ENCODE measurements at places on chromosomes 11 and 22.

- DNase-seq = no peak
Measured at GRCh38 chr11:126006068-126006467, 56.6 kb downstream of the CDON start.

DNA sequence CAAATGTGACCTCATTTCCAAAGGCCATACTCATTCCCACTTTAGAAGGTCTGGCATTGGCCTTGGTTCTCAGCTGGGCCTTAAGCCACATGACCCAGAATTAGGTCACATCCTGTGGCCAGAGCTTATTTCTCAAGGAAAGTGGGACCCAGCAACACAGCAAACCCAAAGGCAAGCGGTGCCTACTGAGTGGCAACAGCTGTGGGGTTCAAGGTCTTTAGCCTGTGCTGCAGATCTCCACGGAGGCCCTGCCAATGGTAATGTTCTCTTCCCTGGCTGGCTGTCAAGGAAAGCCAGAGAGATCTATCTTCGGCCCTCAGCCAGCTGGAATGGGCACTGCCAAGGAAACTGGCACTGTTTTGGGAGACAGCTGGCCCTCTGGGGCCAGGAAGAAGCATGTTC, 41.5 kb upstream of the TP53I11 start:
- DNase-seq = no peak

DNA sequence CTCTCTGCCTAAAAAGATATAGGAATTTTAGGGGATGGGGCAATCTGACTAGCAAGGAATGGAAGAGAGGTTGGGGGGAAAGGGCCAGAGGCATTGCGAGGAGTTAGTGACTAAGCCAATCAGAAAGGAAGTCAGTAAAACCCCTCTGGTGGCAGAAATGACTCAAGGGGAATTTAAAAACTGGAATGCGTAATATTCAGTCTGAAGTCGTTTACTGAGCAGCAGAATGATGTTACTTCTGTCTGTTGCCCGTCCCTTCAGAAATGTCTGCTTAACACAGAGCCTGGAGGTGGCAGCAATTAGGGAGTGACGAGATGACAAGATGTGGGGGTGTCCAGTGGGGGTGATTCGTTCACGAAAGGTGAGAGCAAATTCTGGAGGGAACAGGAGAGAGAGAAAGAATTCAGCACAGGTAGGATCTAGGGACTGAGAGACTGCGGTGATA, 107.7 kb upstream of the CLMP start:
- peak; percentile 14 for DNase-seq

DNA sequence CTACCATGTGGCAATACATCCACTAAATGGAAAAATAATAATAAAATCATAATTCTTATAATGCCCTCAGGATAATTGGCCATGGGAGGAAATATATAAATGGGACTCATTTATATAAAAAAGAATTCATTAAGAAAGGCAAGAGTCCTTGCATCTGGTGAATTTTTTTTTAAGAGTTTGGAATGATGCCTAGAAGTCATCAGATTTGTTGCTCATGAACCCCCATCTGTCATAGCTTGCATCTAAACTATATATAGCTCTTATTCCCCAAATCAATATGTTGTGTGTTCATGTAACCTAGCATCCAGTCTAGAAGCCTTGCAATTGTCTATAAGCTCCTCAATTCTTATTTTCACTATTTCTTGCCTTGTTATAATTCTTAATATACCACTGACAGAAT, 75.9 kb downstream of the CADM1 start:
- DNase-seq = no peak

DNA sequence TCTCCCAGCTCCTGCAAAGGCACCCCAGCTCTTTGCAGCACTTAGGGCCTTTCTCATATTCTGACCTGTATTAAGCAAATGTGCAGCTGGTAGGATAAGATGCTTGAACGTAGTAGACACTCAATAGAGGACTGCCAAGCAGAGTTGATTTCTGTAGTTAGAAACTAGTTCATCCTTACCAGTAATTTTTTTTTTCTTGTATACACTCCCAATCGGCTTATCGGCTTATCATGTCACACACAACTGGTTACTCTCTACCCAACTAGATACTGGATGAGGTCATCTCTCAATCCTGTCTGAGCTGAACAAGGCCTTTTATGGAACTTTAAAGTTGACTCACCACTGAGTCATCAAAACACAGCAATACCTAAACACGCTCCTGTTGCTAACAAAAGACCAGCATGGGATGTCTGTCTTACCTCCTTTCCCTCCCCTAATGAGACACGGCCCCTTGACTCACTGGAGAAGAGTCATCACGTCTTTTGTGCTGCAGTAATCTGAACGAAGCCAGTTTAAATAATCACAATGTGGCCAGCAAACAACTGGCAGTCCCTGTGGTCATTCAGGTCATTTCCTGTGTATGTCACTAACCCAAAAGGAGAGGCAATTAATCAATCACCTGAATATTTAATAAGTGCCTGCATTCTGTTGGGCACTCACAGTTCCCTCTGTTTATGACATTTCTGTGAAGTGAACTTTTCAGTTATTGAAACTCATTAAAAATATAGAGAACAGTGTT, 7.5 kb upstream of the WEE1 start:
- peak; percentile 11 for DNase-seq

DNA sequence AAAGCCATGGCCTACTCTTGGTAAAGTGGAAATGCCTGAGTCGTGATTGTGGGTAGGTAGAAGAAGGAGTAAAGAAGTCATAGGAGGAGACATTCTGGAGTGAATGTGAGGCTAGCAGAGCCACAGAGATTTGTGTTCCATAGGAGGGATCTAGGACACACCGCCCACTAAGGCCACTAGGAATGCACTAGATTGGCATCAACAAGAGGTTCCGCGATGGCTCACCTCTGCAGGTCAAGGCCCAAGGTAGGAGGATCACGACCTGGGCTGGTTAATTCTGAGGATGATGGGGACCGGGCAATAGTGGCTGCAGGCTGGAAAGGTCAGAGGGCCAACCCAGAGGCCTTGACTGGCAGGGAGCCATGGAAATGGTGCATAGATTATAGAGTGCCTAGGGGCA, 48.8 kb upstream of the OPCML start:
- no peak for DNase-seq

DNA sequence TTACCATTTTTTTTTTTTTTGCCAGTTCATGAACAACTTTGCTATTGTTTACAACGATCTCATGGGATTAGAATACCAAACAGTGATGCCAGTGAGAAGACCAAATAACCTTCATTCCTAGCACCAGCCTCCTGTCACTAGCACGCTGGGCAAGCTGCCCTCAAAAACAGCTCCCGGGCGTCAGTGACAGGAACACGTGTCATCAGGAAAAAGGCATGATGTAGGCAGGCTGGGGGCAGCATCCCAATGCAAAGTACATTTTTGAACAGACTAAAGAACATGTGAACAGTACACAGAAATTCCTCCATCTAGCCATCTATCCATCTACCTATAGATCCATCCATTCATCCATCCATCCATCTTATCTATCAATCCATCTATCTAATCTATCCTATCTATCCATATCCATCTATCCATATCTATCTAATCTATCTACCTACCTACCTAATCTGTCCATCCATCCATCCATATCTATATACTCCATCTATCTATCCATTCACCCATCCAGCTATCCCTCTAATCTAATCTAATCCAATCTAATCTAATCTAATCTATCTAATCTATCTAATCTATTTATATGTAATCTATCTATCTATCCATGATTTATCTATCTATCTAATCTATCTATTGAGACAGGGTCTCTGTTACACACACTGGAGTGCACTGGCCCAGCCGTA, 378.5 kb downstream of the SHANK2 start:
- no peak for DNase-seq

DNA sequence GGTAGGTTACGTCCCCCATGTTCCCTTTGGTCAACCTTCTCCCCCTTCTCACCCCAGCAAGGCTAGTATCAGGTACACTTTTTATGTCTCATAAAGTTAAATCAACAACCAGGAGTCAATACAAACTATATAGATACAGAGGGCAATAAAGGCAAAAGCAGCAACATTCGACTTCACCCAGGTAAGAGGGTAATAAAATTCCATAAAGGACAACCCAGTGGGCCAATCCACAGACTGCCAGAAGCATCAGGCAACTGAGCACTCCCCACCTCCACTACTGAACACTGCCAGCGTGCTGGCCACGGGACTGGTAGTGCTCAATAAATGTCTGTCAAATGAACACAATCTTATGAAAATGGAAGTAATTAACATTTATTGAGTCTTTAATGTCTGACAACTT, 5.1 kb upstream of the MS4A18 start:
- no peak for DNase-seq

GRCh38 chr11:67492801-67493547, 10.1 kb downstream of the AIP start:
- DNase-seq = no peak

DNA sequence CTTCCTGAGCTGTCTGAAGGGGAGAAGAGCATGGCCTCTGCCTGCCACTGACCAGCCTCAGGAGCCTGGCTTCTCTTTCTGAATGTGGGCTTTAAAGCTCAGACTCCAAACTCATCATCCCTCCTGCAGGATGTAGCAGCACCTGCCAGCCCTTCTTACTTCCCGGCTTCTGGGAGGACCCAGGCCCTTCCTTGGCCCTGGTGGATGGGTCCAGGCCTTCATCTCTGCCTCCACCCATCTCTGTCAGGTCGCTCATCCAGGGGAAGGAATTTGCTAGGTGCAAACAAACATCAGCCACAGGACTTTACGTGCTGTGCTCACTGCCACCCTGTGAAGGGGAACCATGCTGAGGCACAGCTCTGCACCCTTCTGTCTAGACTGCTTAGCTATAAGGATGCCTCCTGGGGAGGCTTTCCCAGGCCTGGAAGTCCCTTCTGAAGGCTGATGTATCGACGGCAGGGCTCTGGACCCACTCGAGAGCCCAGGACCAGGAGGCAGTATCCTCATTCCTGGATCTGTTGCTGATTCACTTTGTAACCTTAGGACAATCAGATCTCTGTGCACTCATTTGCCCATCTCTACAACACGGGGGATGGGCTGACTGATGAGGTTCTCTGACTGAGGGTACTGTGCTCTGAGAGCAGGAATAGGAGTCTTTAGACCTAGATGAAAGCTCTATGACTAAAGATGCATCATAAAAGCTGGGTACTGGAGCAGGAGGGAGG, 30.9 kb downstream of the USP35 start:
- DNase-seq = no peak

- no peak for DNase-seq
Measured at GRCh38 chr11:65719871-65720210, 757 bp downstream of the RNASEH2C start.

- no peak for DNase-seq
Measured at GRCh38 chr11:85483861-85484260, 143.3 kb downstream of the DLG2 start.

GRCh38 chr22:38172832-38173640, 8.6 kb downstream of the PLA2G6 start:
- DNase-seq = no peak

DNA sequence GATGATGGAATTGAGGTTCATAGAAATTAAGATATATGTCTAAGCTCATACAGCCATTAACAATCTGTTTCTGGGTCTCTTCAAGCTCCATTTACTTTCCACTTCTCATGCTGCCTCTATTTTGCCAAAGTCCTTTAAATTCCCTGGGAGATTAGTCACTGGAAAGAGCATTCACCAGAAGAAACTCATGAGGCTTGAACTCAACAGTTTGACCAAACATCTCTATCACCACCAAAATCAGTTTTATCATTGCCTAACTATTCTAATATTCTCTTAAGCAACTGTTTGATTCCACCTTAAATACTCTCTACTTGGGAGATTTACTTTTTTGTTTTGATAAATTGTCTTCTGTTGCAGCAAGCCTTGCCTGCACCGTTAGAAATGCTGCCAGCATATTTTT, 881.3 kb downstream of the KCNA4 start:
- DNase-seq = no peak

DNA sequence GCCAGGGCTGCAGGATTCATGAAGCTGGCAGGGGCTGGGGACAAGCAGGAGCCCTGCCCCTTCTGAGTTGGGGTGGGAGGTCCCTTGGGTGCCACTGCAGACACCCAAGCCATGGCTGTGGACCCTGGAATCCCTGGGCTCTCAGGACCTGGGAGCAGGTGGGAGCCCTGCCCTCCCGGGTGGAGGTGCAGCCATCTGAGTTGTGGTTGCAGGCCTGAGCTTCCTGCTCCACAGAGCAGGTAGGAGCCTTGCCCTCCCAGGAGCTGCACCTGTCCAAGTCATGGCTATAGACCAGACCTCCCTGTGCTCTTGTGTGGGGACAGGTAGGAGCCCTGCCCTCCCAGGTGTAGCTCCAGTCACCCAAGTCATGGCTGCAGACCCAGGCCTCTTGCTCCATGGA, 113.5 kb downstream of the ARHGAP20 start:
- no peak for DNase-seq

DNA sequence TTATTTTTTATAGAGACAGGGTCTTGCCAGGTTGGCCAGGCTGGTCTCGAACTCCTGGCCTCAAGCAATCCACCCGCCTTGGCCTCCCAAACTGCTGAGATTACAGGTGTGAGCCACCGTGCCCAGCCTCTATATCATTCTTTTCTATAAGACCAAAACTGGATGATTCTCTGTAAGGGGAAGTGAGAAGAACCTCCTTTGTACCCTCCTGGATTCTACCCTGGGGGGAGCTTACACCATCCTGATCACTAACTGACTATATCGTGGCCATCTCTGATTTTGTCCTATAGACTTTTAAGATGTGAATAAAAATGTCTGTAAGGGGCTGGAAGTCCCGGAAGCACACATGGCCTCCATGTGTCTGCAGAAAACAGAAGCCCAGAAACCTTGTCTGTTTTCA, 9.1 kb downstream of the PIWIL4 start:
- no peak for DNase-seq

GRCh38 chr11:106137061-106137460, 59.6 kb downstream of the AASDHPPT start:
- no peak for DNase-seq

- DNase-seq = no peak
Measured at GRCh38 chr11:69013009-69013951, at the start of gene MRGPRF. MRGPRF (minus strand) TSS chr11:69013246; CDS start chr11:69009901, 3,345 bp downstream.

- no peak for DNase-seq
Measured at GRCh38 chr22:29799217-29799680, 32.1 kb downstream of the UQCR10 start.

- no peak for DNase-seq
Measured at GRCh38 chr11:84430661-84431060, 1144.5 kb upstream of the CCDC90B start.

- no peak for DNase-seq
Measured at GRCh38 chr11:87252869-87253268, 215.1 kb downstream of the TMEM135 start.

- DNase-seq = no peak
Measured at GRCh38 chr11:3954448-3955298, 99.2 kb downstream of the STIM1 start.

DNA sequence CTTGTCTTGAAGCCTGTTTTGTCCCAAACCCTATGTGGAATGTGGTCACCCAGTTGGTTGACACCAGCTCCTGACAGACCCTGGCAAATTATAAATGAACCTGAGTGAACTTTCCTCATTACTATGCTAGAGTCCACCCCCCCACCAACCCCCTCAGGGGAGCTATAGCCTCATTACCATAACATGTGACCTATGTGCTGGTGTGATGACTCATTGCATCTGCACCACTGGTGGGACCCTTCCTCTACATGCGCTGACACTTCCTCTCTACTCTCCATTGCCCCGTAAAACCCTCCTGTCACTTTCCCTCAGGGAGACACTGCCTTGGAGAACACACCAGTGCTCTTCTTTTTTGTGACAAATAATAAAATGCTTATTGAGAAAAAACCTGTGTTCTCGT, 105.0 kb upstream of the SESN3 start:
- DNase-seq = no peak
